ENCODE measurements at places on chromosomes 4 and X.
A peak's percentile ranks its signal among the peaks of the same experiment; 100 is the strongest.

DNA sequence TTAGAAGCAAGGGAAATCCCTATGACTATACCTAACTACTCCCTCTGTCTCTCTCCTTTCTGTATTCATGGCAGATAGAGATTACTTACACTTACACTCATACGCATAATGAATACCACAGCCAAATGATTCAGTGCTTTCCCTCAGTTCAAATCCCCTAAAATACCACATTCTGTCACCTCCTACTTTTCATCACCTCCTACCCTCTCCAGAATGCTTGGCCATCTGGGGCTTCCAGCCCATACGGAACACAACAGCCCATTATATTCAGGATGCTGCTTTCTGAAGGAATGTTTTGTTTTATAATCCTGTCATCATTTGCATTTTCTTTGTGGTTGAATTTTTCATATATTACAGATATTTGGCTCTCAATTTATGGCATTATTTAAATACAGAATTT, 361.6 kb downstream of the GRIA2 start:
- DNase-seq, result no peak

DNA sequence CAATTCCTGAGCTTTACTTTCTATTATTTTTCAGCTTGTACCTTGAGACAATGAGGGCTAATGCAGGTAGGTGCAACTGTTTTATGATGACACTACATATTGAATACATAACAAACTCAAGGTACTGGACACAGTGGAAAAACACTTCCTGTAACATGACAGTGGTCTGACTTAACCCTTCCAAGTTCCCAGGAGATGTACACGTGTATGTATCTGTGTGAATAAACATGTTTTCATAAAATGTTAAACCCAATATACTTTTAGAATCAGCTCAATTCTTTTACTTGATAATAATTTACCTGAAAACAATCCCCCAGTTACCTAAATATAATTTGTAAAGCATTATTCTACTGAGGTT, 1.2 kb upstream of the PPARGC1A start:
- DNase-seq, result no peak

DNA sequence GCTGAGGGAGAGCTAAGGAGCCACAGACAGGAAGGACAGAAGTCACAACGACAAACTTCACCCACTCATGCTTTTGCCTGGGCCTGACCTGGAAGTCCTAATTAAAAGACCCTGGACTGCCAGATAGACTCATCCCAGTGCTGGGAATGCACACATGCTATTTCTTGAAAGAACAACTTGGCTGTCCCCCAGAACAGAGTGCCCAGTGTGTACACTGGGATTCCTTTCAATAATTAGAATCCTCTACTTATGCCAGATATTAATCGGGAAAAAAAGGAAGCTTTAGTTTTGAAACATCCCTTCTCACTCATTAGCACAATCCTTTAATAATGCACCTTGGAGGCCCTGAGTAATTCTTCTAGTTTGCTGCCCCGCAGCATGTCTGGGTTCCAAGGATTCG, 3.4 kb downstream of the HOPX start:
- no peak for DNase-seq

DNA sequence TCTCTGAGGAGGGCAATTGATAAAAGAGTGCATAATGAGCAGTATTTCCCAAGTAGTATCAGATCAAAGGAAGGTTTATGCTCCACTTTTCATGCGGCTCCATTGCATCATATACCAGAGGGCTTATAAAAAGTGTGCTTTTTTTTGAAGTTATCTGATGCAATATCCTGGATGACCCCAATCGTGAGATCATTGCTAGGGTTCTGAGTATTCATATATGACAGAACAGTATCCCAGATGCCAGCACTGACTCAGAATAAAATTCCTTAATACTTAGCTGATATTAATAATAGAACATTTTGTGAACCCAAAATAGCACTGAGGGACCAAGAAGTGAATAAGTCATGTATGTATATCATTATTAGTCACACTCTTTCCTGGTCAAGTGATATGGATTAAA, 945.5 kb upstream of the AGA start:
- DNase-seq, result no peak

DNA sequence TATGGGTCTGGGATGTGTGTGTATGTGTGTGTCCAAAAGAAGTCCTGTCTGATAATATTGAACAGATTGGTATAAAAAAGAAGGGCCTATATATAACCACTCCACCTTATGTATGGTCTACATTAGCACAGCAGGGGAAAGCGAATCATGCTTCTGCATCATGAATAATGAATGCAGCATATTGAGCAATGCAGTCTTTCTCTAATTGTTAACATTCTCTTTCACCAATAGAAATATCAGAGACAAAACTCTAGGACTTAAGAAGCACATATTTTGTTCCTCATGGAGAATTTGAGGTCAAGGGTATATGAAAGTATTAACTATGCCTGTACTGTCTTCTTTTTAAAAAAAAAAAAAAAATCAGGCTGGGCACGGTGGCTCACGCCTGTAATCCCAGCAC, 264.3 kb upstream of the NOCT start:
- no peak for DNase-seq

DNA sequence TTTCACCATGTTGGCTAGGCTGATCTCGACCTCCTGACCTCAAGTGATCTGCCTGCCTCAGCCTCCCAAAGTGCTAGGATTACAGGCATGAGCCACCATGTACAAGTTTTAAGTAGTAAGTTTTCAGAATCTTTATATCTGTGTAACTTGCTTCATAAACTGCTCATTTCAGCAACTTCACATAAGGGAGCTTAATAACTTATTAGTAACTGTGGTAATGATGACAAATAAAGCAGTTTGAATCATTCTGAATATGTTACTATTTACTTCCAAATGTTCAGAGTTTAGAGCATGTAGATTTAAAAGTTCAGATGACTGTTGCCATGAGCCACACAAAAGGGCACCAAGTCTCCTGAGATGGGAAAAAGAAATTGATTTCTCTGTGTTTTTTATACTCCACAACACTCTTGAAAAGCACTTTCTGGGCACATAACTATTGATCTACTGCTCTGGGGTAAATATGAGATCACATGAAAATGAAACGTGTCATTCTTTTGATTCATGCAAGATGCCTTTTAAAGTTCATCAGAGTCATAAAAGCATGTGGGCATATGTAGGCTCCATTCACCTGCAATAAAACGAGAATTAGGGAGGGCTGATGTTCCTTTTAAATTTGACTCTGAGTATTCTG, 14.1 kb upstream of the CA5B start:
- DNase-seq, result no peak

DNA sequence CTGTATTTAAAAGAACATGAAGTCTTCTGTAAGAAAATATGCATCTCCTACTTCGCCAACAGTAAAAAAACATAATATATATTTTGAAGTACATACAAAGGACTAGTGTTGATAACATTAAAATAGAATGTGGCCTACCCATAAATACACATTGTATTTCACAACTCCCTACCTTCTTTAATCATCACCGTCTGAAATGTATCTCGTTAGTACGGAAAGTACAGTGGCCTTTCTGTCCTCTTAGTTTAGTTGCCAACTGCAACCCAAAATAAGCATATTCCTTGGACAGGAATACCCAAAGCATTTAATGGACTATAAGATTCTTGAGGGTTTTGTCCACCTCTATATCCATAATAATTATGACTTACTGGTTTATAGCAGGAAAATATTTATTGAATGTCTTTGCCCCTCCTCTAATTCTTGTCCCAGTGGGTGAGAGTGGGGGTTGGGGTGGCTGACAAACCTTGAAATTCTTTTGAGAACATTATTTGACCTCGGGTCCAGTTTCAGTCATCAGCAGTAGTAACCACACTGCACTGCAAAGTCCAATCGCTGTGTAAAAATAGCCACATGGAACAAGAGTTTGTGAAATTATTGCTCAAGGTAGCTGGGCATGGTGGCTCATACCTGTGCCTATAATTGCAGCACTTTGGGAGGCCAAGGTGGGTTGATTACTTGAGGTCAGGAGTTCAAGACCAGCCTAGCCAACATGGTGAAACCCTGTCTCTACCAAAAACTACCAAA, 474.5 kb downstream of the KLHL13 start:
- DNase-seq, result no peak

GRCh38 chr4:21380861-21381260, 567.7 kb downstream of the KCNIP4 start:
- no peak for DNase-seq

DNA sequence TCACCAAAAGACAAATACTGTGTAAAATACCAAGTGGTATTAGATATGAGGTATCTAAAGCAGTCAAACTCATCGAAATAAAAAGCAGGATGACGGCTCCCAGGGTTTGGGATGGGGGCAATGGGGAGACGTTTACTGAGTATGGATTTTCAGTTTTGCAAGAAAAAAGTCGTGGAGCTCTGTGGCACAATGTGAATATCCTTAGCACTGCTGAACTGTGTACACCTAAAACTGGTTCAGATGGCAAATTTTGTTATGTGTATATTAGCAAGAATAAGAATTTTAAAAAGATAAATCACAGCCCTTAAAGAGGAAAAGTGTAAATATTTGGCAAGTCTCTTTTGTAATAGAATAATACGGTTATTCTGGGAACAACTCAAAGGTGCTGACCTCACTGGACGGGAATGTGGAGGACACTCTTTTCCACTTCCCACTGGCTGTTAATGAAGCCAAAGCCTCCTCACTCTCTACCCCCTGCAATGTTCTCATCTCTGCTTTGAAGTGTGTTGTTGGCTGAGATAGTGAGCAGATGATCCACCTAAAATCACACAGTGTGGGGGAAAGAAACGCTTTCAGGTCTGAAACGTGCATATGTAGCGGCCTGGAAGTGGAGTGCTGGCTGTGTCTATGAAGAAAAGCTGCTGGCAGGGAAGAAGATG, 49.2 kb downstream of the SEL1L3 start:
- DNase-seq, result peak; percentile 50

DNA sequence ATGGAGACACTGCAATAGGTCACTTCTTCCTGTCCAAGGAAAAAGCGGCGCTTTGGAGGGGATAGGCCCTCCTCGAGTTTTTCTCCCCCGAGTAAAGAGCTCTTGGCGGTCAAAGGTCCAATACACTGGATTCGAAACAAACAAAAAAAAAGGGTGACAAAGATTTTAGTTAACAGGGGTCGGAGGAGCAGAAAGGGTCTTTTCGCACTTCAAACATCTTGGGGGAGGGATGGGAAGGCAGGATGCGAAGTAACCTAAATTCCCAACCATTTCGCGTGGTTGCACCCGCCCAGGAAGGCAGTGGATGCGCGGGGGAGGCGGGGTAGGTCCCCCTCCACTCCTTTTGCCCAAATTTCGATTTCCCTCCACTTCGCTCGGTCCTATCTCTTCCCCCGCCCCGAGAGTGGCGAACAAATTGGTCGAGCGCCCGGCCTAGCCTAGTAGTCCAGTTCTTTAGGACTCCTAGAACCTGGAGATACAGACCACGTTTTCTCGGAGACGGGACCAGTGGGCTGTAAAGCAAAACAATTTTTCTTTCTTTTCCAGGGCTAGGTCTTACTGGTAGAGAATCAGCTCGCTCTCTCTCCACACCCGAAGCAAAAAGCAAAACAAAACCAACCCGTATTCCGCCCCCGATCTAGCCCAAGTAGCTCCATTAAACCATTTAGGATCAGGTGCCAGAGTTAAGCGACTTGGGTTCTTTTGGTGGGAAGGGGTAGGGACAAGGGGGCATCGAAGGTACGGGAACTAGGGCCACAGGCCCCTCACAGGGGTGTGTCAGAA, 2.0 kb upstream of the STAG2 start:
- DNase-seq, result peak; percentile 57

DNA sequence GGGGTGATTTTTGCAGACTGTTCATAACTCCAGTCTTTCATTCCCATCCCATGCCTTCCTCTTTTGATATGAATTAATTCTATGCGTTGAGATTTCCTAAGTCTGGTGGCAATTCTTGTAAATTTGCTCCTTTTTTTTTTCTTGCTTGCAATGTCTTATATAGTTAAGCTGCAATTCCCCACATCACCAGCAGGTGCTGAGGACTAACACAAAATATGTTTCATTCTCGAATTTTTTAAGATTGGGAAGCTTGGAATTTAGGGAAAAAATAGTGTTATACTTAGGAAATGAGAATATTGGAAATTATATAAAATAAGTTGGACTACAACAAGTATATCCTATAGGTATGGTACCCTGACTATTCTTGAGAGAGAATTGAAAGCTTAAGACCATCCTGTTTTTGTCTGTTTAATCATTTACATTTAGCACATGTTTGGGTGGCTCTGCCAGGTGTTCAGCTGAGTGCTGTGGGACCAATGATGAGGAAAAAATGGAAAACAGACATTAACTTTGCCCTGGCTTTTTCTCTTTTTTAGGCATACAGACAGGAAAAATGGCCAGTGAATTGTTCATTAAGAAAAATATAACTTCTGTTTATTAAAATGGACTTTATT, 30.2 kb downstream of the AFF2 start:
- DNase-seq, result no peak

DNA sequence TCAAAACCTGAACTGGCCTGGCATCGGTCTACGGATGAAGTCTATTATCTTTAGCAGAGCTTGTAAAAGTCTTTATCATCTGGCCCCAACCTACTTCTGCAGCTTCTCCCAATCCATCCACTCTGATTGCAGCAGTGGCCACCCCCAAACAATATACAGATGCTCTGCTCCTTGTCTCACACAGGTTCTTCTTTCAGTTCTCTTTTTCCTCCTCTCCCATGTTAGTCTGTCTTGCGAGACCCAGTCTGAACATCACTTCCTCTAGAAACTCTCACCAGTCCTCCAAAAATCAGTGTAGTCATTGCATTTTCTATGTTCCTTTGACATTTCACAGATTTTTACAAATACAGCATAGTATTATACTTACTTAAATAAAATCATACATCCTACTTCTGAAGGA, 163.0 kb downstream of the FRMPD4 start:
- no peak for DNase-seq

DNA sequence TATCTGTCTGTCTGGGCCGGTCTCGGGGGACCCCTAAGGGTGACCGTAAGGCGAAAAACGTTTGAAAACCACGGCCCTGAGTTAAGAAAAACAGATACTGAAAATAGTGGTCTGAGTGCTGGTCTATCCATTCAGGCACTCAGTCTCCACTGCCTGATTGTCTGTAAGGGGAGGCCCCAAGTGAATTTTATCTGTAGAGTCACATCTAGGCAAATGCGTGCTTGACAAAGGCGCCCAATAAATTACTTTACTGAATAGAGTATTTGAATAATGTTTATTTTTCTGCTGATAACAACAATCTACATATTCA, 465 bp downstream of the HNRNPH2 start:
- no peak for DNase-seq

All from NCI-H446 treated with DMSO at 0.1 percent for 48 hours (cell line).